ENCODE measurements at places on chromosomes 7 and 10.
A peak's percentile ranks its signal among the peaks of the same experiment; 100 is the strongest.

DNA sequence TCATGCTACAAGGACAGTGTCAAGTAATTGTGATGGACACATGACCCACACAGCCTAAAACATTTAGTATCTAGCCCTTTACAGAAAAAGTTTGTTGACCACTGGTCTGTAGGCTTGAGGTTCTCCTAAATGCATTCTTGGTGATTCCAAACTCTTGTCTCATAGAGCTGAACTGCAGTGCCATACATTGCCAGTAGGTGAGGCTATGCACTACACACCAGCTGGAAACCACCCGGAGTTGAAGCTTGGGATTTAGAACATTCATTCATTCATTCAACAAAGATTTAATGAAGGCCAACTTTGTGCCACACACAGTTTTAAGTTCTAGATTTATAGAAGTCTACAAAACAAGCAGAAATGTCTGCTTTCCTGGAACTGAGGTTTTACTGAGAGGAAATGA, 77.3 kb upstream of the TCF7L2 start:
- DNase-seq, result no peak

DNA sequence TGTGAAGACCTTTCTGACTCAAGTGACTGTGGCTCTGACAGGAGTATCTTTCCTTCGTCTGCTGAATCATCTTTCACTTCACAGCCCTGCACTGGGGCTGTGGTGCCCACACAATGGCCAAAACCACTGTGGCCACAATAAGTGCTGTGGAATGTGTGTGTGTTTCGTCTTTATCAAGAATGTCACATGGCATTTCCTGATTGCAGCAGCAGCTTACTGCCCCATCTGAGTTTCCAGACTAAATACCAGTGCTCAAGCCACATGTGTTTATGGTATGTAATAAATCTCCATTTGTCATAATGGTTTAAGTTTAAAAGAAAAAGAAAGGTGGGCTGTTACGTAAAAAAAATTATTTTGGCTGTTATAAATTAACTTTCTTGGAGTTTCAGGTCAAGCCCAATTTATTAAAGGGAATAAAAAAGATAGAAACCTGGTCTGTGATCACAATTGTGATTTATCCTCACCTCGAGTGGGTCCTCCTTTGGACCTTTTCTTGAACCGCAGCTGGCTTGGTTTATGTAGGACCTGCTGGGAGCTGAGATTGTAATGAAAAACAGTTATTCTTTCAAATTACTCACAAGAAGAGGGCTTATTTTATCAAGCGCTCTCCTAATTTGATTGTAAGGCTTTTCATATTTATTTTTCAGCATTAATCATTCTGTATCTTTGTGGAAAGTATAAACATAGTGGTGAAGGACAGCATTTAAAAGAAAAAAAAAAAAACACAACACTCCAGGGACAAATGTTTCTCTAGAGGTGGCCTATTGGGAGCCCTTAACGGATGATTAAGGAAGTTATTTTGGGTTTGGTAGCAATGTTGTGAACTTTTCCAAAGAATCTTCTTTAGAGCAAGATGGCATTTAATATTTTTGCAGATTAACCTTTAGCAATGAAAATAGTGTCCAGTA, 116.2 kb downstream of the LRMDA start:
- DNase-seq, result no peak

DNA sequence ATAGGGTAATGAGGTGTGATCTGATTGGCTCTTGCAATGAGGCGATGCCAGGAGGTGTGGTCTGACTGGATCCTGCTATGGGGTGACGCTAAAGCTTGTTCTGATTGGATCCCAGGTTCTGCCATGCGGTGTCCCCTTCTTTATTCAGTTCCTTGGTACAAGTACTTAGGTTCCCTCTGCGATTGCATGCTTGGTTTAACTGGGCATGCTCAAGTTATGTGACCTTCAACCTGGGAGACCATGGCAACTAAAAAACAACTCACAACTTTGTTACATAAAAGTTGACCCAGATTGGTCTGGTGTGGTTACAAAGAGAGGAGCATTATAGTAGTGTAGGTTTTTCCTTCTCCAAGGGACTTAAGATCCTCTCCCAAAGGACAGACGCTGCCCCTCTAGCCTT, 49.5 kb upstream of the DNAJC1 start:
- no peak for DNase-seq

DNA sequence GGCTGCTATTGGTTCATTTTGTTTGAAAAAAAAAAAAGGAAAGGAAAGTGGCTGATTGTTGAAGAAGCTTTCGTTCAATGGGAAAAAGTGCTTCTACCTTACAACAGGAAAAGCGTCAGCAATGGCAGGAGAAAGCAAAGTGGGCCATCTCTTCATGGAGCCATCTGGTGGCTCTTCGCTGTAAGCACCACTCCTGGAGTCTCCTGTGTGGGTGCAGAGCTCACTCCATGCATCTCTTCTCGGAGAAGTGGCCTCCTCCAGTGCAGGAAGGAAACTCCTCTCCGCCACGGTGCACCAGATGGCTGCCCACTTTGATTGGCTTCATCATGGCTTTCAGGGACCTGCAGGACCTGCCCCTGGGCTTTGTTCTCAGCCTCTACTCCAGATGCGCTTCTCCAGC, 250.9 kb downstream of the PTEN start:
- peak; percentile 29 for DNase-seq

All from transverse colon (tissue), 4 donors.